Smooth muscle cell of the pulmonary artery (primary cell): ENCODE measurements at places on chromosomes 5 and 9. TPM values are rescaled to one million over a fixed set of nuclear protein-coding genes. Genes with fewer than 3 reads are reported as not detected.

ZDHHC11 gene
- total RNA-seq, result 2.9 and 10.4 TPM in 2 replicates

BRD9 gene
- total RNA-seq, result 30.5 and 43.3 TPM in 2 replicates

PCDHGC4 gene
- 3.5 and 4.2 TPM in 2 replicates for total RNA-seq

MORN5 gene
- total RNA-seq, result not detected in 2 replicates

PRR16 gene
- total RNA-seq, result 7.7 and 8.5 TPM in 2 replicates

TMC1 gene
- 0.17 and 0.59 TPM in 2 replicates for total RNA-seq

TMEM174 gene
- total RNA-seq, result not detected in 2 replicates

PHYHD1 gene
- 4.9 and 9.3 TPM in 2 replicates for total RNA-seq

PROP1 gene
- not detected in 2 replicates for total RNA-seq

IFNA2 gene
- not detected in 2 replicates for total RNA-seq

NEUROG1 gene
- total RNA-seq, result not detected in 2 replicates

ITGA1 gene
- total RNA-seq, result 67.4 and 157 TPM in 2 replicates

DENND1A gene
- total RNA-seq, result 20.0 and 23.6 TPM in 2 replicates

FRMD3 gene
- 2.6 and 6.9 TPM in 2 replicates for total RNA-seq

SEMA4D gene
- total RNA-seq, result 0.07 and 0.78 TPM in 2 replicates

TPRN gene
- total RNA-seq, result 6.1 and 9.5 TPM in 2 replicates

ZFP2 gene
- total RNA-seq, result 0.69 and 0.78 TPM in 2 replicates

ZDHHC11B gene
- 0.07 TPM in 1 of 2 replicates, not detected in the other for total RNA-seq

CATSPER3 gene
- total RNA-seq, result 0.10 and 0.13 TPM in 2 replicates

IFNK gene
- not detected in 2 replicates for total RNA-seq

GRIN3A gene
- not detected in 2 replicates for total RNA-seq

TYRP1 gene
- total RNA-seq, result 0.07 and 2.5 TPM in 2 replicates

CDH12 gene
- not detected in 2 replicates for total RNA-seq

SPATA31A6 gene
- total RNA-seq, result not detected in 2 replicates

RNF208 gene
- total RNA-seq, result 1.2 and 2.8 TPM in 2 replicates

LHX3 gene
- not detected in 2 replicates for total RNA-seq

IL12B gene
- not detected in 2 replicates for total RNA-seq

ARID3C gene
- total RNA-seq, result 0.13 and 0.36 TPM in 2 replicates

GBGT1 gene
- total RNA-seq, result 3.8 and 5.7 TPM in 2 replicates

CTXN3 gene
- not detected in 2 replicates for total RNA-seq

ANKRD20A1 gene
- total RNA-seq, result not detected in 2 replicates

TRIM7 gene
- 1.2 and 3.2 TPM in 2 replicates for total RNA-seq

LCNL1 gene
- 0.50 and 1.1 TPM in 2 replicates for total RNA-seq

SREK1IP1 gene
- total RNA-seq, result 11.8 and 14.1 TPM in 2 replicates

GZMA gene
- not detected in 2 replicates for total RNA-seq

GRXCR2 gene
- total RNA-seq, result not detected in 2 replicates

PCDHGA7 gene
- total RNA-seq, result 6.9 and 10.3 TPM in 2 replicates

TMEM8B gene
- total RNA-seq, result 7.0 and 8.5 TPM in 2 replicates

HAVCR2 gene
- 0.33 and 0.39 TPM in 2 replicates for total RNA-seq

SECISBP2 gene
- total RNA-seq, result 23.2 and 27.0 TPM in 2 replicates

DAB2IP gene
- total RNA-seq, result 30.8 and 33.3 TPM in 2 replicates
